ENCODE measurements at places on chromosomes 1 and 21.

DNA sequence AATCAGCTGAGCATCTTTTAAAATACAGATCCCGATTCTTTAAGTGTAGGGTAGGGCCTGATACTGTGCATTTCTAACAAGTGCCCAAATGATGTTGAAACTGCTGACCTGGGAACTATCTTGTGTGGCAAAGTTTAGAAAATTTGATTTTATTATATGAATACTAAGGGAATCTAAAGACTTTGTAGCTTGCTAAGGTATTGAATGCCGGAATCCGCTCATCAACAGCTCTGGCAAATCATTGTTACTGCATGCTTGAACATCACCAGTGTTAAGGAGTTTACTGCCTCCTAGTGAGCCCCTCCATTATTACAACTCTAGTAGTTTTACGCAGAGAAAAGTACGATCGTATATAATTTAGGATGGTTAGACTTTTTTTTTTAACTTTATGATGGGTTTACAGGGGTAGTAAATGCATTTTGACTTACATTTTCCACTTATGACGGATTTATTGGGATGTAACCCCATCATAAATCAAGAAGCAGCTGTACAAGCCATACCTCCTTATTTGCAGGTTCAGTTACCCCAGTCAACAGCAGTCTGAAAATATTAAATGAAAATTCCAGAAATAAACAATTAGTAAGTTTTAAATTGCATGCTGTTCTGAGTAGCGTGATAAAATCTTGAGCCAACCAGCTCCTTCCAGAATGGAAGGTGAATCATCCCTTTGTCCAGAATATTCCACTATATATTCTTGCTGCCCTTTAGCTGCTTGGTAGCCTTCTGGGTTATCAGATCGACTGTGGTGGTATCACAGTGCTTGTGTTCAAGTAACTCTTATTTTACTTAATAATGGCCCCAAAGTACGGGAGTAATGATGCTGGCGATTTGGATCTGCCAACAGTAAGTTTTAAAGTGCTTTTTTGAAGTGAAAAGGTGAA, 892 bp downstream of the TYW3 start:
- DNase-seq: peak; percentile 85

DNA sequence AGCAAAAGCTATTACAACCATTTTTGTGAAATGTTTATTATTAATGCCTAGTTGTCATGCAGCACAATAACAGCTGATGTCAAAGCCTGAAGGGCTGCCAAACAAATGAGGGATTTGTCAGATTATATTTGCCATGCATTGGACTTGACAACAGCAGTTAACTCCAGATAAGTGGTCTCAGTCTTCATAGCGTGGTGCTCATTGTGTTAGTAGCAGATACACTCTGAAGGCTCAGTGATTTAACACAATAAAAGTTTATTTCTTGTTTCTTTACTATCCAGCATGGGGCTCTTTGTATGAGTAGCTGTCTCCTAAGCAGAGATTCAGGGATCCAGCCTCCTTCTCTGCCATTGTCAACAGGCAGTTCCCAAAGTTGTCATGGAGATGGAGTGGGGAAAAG, 76.0 kb upstream of the PTGFRN start:
- DNase-seq: no peak

DNA sequence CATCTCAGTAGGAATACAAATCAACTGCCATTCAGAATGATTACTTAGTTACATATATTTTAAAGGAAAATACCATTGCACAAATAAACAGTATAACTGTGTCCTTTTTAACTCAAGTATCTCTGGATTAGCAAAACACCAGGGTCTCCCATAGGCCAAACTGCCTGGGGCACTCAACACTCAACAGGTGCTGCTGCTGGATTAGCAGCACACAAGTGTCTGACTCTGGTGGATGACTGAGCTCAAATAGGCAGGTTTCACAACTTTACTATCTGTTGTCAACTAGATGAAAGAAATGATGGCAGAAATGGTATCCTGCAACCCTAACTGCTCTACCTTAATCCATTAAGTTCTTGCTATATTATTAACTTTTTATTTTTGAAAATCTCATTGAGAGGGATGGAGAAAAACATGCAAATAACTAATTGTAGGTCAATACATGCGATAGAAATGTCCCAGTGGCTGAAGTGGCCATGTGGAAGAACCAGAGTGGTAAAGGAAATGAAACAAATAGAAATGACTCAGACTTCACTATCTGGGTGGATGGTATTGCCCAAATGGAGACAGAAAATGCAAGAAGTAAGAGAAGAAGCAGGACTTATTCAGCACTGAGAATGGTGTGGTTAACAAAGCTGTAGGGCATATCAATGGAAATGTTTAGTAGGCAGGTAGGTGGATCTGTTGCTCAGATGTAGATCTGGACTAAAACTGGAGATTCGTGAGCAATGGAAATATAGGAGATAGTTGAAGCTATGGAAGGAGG, 90.8 kb upstream of the CCDC190 start:
- no peak for DNase-seq

DNA sequence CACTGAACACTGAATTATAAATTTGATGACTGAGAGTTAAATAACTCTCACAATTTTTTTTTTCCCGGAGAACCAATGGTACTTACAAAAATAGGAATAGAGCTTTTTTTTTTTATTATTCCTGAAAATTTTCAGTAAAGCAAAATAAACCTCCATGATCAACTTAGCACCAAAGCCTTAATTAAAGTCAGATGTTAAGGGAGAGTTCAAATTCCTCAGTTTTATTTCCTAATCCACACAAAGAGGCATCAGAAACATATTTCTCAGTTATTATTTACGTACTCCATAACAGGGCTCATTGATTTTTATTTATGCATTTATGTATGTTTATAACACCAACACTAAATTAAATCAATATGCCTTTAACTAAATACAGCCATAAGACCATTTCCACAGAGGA, 55.5 kb downstream of the PLPPR5 start:
- no peak for DNase-seq

GRCh38 chr1:33010932-33011731, 25.6 kb downstream of the AK2 start:
- no peak for DNase-seq

DNA sequence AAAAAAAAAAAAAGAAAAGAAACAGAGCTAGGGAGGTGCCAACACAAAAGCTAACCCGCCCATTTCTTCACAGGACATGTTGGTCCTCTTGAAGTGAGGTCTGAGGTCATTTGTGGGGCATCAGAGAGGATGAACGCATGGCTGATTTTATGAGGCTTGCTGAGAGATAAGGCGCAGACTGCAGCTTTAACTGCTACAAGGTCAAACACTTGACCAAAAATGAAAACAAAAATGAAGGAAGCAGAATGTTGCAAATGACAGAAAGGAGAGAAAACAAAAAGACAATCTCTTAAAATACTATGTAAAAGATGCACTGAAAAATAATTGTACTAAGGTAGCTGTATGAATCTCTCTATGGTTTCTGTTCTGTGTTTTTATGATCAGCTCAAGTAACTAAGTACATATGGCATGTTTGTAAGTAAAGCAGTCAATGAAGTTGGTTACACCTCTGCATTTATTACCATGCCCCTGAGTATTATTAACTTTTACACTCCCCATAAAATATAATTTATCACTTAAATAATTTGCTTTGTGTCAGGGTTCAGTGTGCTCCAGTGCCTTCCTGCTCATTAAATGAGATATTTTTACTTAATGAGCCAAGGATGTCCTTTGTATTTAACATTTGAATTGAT, 249.1 kb upstream of the NR5A2 start:
- no peak for DNase-seq

DNA sequence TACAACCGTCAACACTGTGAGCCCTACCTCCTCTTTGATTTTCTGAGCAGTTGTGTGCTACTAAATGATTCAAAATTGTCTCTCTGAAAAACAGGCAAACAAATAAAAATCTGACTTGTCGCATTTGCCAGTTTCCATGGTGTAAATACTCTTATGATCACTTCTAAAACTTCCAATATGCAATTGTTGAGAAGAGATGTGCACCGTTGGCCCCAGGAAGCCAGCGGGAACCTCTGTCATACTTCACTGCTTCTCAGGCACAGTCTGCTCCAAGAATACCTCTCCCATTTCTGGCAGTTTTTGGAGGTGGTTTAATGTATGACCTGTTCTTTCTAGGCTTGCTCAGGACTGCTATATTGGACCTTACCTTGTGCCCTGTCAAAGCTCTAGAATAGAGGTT, 196.0 kb upstream of the NCAM2 start:
- DNase-seq: no peak

DNA sequence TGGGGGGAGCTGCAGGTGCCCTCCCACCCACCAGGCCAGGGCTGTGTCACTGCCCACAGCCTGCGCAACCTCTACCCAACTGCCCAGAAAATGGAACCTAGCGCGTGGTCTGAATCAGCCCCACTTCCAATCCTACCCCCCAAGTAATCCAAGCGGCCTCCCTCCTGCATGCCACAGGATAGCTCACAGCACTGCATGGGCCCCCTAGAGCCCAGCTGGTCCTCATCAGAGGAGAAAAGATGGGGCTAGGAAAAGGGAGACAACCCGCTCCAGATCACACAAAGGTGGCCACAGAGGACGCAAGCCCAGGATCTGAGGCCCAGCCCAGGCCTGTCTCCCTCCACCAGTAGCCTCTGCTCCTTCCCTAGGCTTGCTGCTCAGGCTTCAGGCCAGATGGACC, 6.2 kb downstream of the ADGRB2 start:
- no peak for DNase-seq

GRCh38 chr1:92655197-92655801, 129.6 kb downstream of the EVI5 start:
- DNase-seq: no peak

DNA sequence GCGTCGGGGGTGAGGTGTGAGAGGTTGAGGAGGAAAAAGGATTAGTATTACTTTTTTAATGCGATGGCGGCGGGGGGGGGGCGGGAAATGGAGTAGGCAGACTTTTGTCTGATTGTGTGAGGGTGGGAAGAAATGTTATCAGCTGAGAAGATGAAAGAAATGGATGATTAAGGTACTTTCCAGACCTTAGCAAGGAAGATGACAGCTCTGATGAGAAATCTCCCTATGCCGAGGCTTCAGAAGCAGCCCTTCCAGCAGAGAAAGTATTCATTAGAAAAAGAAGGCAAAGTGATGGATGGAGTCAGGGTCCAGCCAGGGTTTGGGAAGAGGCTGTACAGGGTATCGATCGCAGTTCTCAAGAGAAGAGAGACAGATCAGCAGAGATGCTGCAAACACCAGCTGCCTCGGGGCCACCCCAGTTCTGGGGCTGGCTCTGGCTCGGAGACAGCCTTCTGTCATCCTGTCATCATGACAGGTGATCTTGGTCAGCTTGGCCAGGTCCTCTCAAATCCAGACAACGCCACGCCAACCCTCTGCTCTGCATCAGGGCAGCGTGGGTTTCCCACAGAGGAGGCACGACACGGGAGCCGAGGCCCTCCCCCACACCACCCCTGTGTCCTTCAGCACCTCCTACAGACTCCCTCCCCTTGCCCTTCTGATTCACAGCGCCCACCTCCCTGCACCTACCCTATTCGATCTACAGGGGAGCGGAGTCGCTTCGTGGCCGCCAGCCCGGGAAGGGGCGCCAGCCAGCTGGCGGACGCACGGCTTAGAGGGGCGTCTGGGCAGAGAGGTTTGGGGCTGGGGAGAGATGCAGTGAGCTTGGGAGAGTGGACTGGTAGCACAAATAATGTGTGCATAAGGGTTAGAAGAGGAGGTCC, 674 bp upstream of the ATXN7L2 start:
- DNase-seq: no peak

GRCh38 chr21:25453524-25453923, 153.8 kb downstream of the MRPL39 start:
- DNase-seq: no peak

- DNase-seq: no peak
These were observed 237.0 kb downstream of the TBX15 start for GRCh38 chr1:118751166-118751565.

DNA sequence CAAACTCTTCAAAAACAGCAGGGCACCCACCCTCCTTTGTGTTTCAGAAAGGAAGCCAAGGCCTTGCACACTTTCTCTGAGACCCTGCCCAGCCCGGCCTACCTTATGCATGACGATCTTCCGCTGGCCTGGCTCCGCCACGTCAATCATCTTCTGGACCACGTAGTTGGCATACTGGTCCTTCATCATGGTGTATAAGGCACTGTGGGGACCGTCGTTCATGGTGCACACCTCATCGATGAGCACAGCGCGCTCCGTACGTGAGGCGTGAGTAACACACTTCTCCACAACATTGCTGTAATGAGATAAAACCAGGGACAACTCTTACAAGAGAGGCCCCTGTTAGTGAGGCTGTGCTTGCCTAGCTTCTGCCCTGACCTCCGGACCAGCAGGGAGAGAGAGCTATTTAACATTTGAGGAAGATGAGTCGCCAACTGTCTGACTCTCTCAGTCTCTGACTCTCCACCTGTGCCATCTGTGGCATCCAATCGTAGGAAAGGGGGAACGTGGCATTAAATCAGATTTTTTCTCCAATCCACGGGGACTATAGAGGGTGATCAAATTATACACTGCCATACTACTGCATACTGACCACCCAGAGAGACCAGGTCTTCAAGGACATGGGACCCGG, 28.1 kb upstream of the SDC3 start:
- no peak for DNase-seq

DNA sequence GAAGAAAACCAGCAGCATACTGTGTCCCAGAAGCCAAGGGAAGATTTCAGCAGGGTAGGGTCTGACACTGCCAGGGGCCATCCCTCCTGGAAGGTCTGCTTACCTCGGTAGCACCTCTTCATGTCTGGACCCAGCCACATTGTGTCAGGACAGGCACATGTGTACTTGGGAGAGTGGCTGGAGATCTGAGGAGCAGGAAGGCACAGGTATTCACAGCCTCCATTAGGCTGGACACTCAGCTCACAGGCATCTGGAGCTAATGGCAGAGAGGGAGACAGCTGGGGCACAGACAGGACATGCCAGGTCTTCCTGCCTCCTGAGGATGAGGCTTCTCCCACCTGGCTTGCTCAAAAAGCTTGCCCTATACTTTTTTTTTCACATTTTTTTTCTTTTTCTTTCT, 19.9 kb upstream of the MAGOH start:
- no peak for DNase-seq

GRCh38 chr1:234769986-234770795, 160.2 kb upstream of the IRF2BP2 start:
- DNase-seq: peak; percentile 32

GRCh38 chr21:23812485-23812884, 1794.8 kb downstream of the MRPL39 start:
- no peak for DNase-seq

GRCh38 chr1:244137276-244137675, 86.2 kb downstream of the ZBTB18 start:
- no peak for DNase-seq

- DNase-seq: no peak
These were observed 28.1 kb upstream of the LAPTM5 start for GRCh38 chr1:30785714-30786113.

- DNase-seq: no peak
These were observed 187.7 kb upstream of the EDN2 start for GRCh38 chr1:41672173-41672572.

DNA sequence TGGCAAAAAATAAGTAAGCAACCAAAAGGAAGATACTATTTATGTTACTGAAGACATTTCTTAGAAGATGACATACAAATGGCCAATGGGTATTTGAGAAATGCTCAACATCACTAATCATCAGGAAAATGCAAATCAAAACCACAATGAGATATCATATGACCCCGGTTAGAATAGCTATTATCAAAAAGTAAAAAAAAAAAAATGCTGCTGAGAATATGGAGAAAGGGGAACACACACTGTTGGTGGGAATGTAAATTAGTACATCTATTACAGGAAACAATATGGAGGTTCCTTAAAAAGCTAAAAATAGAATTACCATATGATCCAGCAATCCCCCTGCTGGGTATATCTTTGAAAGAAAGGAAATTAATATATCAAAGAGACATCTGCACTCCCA, 34.3 kb upstream of the CREG1 start:
- DNase-seq: no peak

GRCh38 chr1:179823693-179824092, 53.9 kb downstream of the TOR1AIP2 start:
- DNase-seq: no peak

All from A673 (cell line).